Stimulated activated CD4-positive, alpha-beta T cell treated with anti-CD3 and anti-CD28 coated beads, Interleukin-15, amount 100 ng/mL, for 1 hour (primary cell): ENCODE measurements at places on chromosomes 3 and 15.

DNA sequence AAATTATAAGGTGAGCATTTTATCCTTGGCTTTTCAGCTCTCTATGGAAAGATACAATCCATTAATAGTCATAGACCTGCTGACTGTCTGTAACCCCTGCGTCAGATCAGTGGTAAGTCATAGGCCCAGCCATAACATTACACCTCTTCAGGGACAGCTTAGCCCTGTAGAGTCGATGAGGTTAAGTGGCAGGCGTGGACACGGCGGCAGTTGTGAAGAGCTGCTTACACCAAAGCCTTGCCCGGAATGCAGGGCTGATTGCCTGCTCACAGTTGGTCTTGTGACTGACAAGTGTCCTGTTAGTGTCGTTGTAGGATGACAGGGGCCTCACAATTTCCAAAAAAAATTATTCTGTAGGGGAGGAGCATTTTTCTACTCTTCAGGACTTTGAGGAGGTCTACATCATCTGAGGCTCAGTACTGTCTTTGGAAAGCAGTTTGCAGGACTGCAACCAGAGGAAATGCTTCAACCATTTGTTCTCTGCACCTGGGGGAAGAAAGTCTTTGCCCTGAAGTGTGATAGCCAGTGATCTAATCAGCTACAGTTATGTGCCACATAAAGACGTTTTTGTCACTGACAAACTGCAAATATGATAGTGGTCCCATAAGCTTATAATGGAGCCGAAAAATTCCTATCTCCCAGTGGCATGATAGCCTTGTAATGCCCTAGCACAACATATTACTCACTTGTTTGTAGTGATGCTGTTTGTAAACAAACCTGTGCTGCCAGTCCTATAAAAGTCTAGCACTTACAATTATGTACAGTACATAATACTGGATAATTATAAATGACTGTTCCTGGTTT, 14.9 kb upstream of the SELENOT start:
- no peak for DNase-seq

GRCh38 chr15:99635794-99636193, 70.0 kb downstream of the MEF2A start:
- DNase-seq: no peak

DNA sequence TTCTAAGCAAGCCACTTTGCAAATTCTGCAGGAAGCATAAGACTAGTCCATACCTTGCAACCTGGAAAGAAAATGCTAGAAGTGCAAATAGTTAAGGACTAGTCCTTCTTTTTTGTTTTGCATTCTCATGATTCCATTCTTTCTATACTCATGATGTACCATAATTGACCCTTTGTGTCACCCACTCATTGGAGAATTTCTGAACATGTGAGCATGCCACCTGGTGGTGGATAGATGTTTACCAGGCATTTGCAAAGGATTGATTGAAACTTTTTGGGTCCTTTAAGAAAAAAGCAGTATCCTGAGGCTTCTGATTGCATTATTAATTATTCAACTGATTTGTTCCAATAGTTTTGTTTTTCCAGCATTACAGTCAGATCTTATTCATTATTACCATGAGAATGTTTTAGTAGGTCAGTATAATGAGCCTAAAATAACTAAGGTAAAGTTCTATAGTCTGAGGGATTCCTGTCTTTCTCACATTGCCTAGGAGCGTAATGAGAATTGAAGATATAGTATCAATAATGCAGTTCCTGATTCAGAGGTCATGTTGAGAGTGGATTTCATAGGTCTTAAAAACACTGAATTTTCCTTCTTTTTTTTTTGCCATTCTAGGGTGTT, 20.2 kb upstream of the DIPK2A start:
- DNase-seq: no peak

- DNase-seq: no peak
Observed at GRCh38 chr3:58628823-58629562, 37.6 kb downstream of the FAM3D start.
